ENCODE measurements at places on chromosomes 7 and 10. TPM values are rescaled to one million over a fixed set of nuclear protein-coding genes. Genes with fewer than 3 reads are reported as not detected.

The TMEM213 gene
- not detected for total RNA-seq

The NODAL gene
- not detected for total RNA-seq

The MTERF1 gene
- 10.1 TPM for total RNA-seq

The HOGA1 gene
- 11.9 TPM for total RNA-seq

The CDHR3 gene
- total RNA-seq: 0.89 TPM

The BTBD16 gene
- not detected for total RNA-seq

The TSPAN12 gene
- total RNA-seq: 69.0 TPM

The PTN gene
- 14.3 TPM for total RNA-seq

The SP8 gene
- not detected for total RNA-seq

The ASB10 gene
- total RNA-seq: 46.1 TPM

The INSYN2A gene
- total RNA-seq: not detected

The COBL gene
- total RNA-seq: 91.2 TPM

The GRB10 gene
- total RNA-seq: 25.4 TPM

The SRRM3 gene
- total RNA-seq: 17.2 TPM

The PFKFB3 gene
- total RNA-seq: 30.8 TPM

The ARMC3 gene
- total RNA-seq: not detected

The ZNF22 gene
- total RNA-seq: 12.6 TPM

The TAS2R16 gene
- total RNA-seq: not detected

The GIMAP1 gene
- total RNA-seq: 6.7 TPM

The HMX2 gene
- not detected for total RNA-seq

The XRCC2 gene
- total RNA-seq: 0.67 TPM

The KEL gene
- total RNA-seq: 0.27 TPM

The GGCT gene
- total RNA-seq: 18.2 TPM

The DOCK4 gene
- 13.9 TPM for total RNA-seq

The CACNB2 gene
- total RNA-seq: 55.9 TPM

The OPALIN gene
- total RNA-seq: not detected

The LRRC4 gene
- total RNA-seq: 3.3 TPM

The CCDC172 gene
- not detected for total RNA-seq

The KAT6B gene
- 47.1 TPM for total RNA-seq

The FXYD4 gene
- total RNA-seq: not detected

The SYNPO2L gene
- total RNA-seq: 237 TPM

The MYO1G gene
- total RNA-seq: 1.3 TPM

The GPR26 gene
- not detected for total RNA-seq

The WBP1L gene
- 22.4 TPM for total RNA-seq

The FAM241B gene
- total RNA-seq: 2.8 TPM

The WIPF3 gene
- total RNA-seq: 6.2 TPM

The C7orf57 gene
- total RNA-seq: not detected

The ICA1 gene
- total RNA-seq: 51.0 TPM

The NPC1L1 gene
- not detected for total RNA-seq

The CPEB3 gene
- 18.0 TPM for total RNA-seq

The SHLD2 gene
- total RNA-seq: 12.1 TPM

The PITX3 gene
- 1.1 TPM for total RNA-seq

Measured in left ventricle myocardium superior (tissue), 1 donor.